T-cell (primary cell): ENCODE measurements at places on chromosomes 12 and 14. TPM values are rescaled to one million over a fixed set of nuclear protein-coding genes. Genes with fewer than 3 reads are reported as not detected.

DNA sequence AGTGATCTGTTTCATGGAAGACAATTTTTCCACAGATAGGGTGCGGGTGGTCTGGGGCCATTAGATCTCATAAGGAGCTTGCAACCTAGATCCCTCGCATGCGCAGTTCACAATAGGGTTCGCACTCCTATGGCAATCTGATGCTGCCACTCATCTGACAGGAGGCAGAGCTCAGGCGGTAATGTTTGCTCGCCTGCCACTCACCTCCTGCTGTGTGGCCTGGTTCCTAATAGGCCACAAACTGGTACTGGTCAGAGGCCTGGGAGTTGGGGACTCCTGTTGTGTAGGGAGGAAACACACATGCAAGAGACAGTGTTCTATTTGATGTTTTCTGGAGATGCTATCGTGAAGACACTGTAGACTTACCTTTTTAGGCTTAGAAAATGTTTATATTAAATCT, 77.0 kb upstream of the FGD4 start:
- H3K27me3 ChIP-seq: no peaks in the 10 kb centered on the region
- DNase-seq: no peak
- H3K27ac ChIP-seq: no peak overlapping the region
- H3K36me3 ChIP-seq: no peaks in the 10 kb centered on the region
- H3K4me1 ChIP-seq: no peaks in the 10 kb centered on the region

DNA sequence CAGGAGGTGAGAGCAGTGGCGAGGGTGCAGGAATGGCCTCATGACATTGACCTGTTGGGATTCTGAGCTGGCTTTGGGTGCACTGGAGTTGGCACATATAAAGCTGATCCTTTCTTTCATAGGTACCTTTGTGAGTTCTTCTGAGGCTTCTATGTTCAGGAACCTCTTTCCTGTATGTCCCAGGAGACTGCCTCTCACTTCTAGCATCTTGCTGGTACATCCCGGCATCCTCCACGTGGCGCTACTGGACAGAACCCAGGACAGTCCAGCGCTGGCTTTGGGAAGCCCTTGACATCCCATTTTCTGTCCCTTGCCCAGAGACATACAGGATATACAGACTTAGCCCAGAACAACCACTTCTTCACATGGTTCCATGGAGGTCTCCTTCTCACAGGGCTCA, 44.4 kb upstream of the BATF start:
- H3K4me1 ChIP-seq: no peaks in the 10 kb centered on the region
- no peak overlapping the region for H3K4me3 ChIP-seq
- no peak overlapping the region for H3K27ac ChIP-seq
- H3K36me3 ChIP-seq: no peaks in the 10 kb centered on the region

DNA sequence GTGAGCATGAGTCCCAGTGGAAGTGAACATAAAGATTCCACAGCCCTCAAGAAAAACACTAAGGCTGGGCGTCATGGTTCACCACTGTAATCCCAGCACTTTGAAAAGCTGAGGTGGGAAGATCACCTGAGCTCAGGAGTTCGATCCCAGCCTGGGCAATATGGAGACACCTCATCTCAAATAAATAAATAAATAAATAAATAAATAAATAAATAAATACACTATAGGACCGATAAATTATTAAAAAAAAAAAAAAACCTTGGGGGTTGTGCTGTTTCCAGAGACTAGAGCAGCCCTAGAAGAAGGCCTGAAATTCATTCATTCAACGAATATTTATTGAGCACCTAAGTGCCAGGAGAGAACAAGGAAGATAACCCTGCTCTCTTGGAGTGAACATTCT, 1.5 kb upstream of the KANSL2 start:
- peaks cover 22% of the 10 kb centered on the region for H3K4me1 ChIP-seq
- no peaks in the 10 kb centered on the region for H3K27me3 ChIP-seq
- no peak overlapping the region for H3K4me3 ChIP-seq
- H3K36me3 ChIP-seq: peaks cover 3% of the 10 kb centered on the region
- H3K27ac ChIP-seq: no peak overlapping the region
- DNase-seq: no peak

DNA sequence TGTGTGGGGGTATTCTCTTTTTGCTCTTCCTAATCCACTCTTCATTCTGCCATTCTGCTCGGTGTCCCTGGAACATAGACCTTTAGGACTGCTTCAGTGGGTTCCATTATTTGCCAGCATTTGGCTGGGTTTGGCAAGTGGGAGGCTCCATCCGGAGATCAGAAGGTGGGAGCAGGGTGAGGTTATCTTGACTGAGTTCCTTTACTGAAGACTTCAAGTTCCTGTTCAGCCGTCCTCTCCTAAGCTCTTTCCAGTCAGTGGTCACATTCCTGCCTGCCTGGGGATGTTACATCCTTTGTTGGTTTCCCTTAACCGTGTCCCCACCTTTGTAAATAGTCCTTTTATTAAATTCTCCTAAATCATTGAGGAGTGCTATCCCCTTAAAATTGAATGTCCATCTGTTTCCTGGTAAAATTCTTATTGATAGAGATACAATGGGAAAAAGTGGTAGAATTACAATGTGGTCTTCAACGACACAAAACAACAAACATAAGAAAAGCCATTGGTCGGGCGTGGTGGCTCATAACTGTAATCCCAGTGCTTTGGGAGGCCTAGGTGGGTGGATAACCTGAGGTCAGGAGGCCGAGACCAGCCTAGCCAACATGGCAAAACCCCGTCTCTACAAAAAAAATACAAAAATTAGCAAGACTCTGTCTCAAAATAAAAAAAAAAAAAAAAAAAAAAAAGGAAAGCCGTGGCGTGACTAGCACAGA, 5.0 kb upstream of the MIA2 start:
- no peak for DNase-seq
- peaks cover 38% of the 10 kb centered on the region for H3K4me1 ChIP-seq
- H3K4me3 ChIP-seq: no peak overlapping the region
- no peaks in the 10 kb centered on the region for H3K36me3 ChIP-seq
- H3K27me3 ChIP-seq: no peaks in the 10 kb centered on the region

DNA sequence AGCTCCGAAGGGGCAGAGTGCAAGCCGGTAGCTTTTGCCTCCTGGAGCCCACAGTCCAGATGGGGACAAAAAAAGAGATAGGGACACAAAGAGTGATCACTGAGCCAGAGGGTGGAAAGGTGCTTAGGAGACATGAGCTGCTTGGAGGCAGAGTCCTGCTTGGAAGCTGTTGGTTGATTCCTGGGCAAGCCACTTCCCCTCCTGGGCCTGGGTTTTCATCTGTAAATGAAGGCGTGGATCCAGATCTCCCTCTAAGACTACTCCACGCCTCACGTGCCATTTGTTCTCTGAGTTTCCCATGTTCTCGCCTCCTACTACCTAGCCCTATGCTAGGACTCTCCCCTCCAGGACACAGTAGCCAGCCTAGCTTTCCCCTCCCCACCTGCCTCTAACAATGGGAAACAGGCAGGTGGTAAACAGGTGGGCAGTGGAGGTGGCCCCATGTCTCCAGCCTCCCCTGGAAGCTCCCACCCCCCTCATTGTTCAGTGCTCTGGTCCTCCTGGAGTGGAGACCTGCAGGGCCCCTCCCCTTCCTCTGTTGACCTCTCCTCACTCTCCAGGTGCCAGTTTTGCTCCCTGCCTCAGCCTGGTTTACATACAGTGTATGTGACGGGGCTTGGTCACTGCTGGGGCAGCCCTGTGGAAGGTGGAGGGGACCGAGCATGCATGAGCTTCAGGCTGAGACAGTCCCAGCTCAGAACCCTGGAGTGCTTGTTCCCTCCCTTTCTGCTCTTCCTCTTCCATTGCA, 3.8 kb downstream of the SERPINA3 start:
- no peak overlapping the region for H3K27ac ChIP-seq
- no peaks in the 10 kb centered on the region for H3K4me1 ChIP-seq

The LPAR5 gene
- 14.9 TPM for total RNA-seq

DNA sequence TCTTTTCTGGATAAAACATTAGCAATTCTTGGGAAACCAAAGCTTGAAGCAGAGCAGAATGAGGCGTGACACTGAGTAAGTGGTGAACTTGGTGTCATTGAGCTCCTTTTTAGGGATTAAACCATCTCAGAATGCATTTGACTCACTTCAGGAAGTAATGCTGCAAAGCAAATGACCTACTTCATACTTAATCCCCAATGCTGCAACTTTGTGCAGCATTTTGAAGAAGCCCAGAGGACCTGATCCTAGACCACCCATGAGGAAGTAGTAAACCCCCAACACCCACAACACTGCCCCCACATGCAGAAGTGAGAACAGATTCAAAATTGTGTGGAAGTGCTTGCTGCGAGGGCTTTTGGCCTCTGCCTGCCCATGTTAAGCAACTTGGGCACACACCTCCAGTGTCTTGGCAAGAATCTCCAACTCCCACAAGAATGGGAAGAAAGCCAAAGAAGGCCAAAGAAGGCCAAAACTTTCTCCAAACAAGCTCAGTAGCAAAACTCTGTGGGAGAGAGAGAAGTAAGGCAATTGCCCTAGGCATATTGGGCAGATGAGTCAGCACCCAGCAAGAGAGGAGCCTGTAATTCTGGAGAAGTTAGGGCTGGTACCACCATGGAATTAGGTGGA, 69.2 kb upstream of the ETV6 start:
- no peak for DNase-seq
- no peaks in the 10 kb centered on the region for H3K27me3 ChIP-seq
- H3K27ac ChIP-seq: no peak overlapping the region
